ENCODE measurements at places on chromosomes 2 and 18. TPM values are rescaled to one million over a fixed set of nuclear protein-coding genes. Genes with fewer than 3 reads are reported as not detected.

SERPINB4 gene
- polyA plus RNA-seq: 0.08 TPM

SP100 gene
- polyA plus RNA-seq: 70.8 TPM

ABCG8 gene
- not detected for polyA plus RNA-seq

ADGRF3 gene
- not detected for polyA plus RNA-seq
